ENCODE measurements at places on chromosomes 1 and 21.

- DNase-seq = no peak
These were observed 9.0 kb upstream of the GPR137B start for GRCh38 chr1:236133339-236133738.

DNA sequence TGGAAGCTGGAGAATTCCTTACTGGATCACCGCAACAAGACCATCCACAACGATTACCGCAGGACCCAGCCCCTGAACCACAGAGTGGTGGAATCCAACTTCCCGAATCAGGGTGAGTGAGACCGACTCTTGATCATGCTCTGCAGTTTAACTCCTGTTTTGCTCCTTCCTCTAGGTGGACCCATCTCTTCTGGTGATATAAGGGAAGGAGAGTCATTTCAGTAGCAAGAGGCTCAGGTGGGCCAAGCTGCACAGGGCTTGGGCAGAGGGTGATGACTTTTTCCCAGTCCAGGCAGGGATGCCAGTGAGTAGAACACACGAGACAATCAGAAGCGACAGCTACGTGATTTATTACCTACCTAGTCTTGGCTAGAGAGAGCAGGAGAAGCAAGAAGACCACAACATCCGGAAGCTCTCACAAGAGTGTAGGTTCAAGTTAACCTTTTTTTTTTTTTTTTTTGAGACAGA is 25.2 kb downstream of the CA6 start:
- no peak for DNase-seq

- DNase-seq = no peak
These were observed 24.1 kb downstream of the ETNK2 start for GRCh38 chr1:204127597-204128242.

DNA sequence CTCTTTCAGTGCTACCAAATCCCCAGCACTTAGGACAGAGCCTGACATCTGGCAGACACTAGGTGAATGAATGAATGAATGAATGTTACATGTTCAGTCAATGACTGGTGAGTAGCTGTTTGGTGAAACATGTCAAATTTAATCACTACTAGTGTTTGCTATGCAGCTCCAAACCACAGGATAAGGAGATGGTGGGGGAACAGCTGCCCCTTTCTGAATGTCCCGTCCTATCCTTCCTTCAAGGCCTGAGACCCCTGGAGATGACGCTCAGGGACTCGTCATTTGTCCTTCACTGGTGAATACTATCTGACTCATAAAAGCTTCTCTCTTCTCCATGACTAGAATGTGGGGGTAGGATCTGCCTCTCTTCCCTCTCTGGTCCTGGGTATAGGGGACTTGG is 175.4 kb downstream of the HIVEP3 start:
- DNase-seq = no peak

- no peak for DNase-seq
These were observed 10.7 kb upstream of the BSDC1 start for GRCh38 chr1:32404946-32405345.
